Central memory CD4-positive, alpha-beta T cell (primary cell): ENCODE measurements at places on chromosomes 4 and X.

- DNase-seq = no peak
These were observed 263.8 kb upstream of the NDST3 start for GRCh38 chr4:117770269-117771102.

DNA sequence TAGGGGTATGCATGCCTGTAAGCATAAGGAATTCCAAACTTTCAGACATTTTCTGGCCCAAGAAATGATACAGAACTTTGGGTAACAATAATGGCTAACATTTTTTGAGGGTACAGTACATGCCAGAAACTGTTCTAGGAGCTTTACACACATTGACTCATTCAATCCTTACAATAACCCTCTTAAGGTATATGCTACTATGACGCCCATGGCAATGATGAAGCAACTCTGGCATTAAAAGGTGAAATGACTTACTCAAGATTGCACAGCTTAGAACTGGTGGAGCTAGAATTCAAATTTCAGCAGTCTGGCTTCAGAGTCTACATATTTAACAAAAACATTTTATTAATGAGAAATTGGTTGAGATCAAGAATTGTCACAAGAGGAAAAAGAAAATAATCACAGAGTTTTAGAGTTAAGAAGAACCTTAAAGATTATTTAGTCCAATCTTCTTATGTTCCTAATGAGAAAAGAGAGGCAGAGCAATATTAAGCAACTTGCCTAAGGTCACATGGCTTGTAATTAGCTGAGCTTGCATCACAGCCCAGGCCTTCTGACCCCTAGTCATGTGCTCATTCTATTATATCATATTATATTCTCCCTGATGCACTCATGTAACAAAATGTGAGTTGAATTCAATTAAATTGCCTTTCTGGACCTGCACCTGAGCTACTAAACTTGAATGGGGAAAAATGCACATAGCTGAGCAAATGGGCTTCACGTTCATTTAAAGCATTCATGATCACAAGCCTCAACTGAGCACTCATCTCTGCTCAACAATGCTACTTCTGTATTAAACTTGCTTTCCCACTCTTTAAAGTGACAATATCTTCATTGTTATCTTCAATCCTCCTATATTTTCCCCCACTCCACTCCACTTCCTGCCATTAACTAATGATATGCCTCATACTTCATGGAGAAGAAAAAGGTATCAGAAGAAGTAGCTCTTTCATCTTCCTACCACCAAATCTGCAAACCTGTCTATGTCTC lies 73.2 kb downstream of the ENOX2 start:
- DNase-seq = no peak

DNA sequence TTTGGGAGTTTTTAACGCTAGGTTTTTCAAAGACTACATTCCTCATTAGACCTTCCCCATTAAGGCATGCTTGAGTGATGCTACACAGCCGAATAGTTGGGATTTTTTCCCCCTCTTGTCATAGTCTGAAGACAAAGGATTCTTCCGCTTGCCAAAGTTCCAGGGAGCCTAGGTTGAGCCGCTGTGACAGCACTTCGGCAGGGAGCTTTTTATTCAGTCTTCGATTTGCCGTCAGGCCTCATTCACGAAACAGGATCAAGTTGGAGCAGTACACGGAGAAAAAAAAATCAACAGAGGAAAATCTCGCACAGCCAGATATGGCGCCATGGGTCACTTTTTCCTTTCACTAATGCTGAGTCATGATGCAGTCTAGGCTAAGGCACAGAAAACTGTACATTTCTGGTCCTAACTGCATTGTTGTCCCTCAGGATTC lies 24.3 kb downstream of the SHROOM3 start:
- DNase-seq = no peak

- no peak for DNase-seq
These were observed 307.4 kb upstream of the SMIM31 start for GRCh38 chr4:164446516-164446915.

- DNase-seq = no peak
These were observed 39.7 kb upstream of the OGT start for GRCh38 chrX:71493111-71493613.

DNA sequence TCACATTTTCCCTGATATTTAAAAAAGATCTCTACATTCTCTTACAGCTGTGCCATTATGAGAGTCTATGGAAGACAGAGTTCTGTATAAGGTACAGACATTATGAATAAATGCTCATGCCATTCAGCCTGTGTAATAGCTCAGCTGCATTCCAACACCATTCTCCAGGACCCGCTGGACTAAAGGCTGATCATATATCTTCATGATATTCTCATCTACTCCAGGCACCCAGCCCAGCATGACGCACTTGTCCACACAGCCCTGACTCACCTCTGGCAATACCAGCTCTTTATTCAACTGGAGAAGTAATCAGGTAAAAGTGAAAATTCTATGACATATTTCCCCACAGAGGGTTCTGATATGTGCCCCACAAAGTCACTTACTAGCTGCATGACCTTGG lies 437.5 kb upstream of the FGF16 start:
- no peak for DNase-seq

GRCh38 chrX:71606536-71607216 lies 11.6 kb downstream of the CXCR3 start:
- DNase-seq = peak; percentile 41

DNA sequence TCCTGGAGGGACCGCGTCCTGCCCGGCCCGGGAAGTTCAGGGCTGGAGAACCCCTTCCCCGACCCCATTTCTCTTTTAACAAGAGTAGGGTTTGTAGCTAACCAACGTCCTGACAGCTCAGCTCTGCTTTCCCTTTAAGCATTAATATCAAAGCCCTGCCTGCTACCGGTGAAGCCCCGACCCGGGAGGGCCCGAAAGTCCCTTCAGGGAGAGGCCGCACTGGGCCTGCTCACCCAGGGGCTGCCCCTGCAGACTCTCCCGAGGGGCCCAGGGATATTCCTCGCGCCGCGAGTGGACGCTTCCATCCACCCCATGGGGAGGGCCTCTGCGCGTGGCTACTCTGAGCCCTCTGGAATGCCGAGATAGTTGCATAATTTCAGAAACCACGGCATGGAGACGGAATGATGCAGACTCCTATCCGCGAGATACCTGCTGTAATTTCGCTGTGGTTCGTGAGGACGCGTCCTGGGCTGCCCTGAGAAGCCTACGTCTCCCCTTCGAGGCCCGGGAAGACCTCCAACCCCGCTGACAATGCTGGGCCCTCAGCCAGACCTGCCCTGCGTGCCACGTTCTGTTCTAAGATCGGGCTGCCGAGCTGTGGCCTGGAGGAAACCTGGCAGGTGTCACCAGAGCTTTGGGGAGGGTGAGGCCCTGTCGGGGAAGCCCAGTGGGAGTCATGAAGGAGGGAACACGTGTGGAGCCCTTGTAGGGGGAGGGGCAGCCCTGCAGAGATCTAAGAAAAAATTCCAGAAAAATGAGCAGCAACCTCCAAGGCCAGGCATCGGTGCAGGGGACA lies 999 bp upstream of the CTBP1 start:
- peak; percentile 58 for DNase-seq

- no peak for DNase-seq
These were observed 5.2 kb downstream of the TSPYL2 start for GRCh38 chrX:53087388-53087831.

DNA sequence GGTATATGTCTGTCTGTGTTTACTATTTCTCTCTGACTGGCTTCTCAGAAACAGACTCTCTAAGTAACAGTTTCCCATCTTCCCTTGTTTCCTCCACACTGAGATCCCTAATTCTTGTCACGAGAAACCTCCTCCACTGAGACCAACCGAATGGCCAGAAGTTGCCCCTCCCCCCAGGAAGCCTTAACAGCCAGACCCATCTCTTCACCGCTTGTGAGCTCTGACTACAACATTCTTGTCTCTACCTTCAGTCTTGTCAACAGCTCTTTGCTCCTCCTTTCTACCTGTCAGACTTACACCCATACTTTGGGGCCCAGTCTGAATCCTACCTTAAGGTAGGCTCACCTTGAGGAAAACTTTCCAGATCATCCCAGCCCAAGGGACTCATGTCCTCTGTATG lies 90.8 kb downstream of the NHSL2 start:
- DNase-seq = no peak

DNA sequence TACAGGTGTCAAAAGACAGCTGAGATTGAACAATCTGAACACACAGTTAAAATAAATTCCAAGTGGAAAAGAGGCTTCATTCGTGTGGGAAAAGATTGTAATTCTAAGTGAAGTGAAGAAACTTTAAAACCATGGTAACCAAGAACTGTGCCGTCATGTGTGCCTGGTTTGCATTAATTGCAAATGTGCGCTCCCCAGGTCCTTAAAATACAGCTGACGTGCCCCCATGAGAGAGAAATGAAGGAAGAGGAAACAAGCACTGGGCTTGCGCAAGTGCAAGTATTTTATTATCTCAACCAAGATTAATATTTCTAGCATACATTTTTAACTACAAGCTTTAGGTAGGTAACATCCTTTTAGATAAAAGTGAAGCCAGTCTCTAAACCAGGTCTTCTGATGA lies 92.5 kb downstream of the PARM1 start:
- DNase-seq = no peak

GRCh38 chr4:172104539-172104938 lies 291.3 kb downstream of the GALNTL6 start:
- DNase-seq = no peak
